ENCODE measurements at places on chromosomes 5 and 9.

- DNase-seq = no peak
Measured at GRCh38 chr9:2823227-2823626, 20.7 kb downstream of the PUM3 start.

DNA sequence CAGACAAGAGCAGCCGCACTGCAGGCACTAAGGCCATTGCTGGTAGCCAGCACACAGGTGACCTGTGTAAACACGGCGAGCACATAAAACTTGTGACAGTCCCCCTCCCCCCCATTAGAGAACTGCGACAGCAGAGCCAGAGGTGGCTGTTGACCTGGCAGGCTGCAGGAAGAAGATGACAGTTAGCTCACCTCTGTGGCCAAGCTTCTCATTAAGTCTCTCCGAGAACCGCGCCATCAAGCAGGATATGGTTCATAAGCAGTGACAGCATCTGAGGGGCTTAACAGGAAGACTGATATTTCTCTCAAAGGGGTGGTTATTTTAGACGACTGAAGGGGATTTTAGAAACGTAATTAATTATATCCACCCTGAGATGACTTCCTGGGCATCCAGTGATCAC is 5.2 kb downstream of the SURF4 start:
- no peak for DNase-seq

- peak; percentile 47 for DNase-seq
Measured at GRCh38 chr5:73447530-73448462, 781 bp downstream of the FOXD1 start.

DNA sequence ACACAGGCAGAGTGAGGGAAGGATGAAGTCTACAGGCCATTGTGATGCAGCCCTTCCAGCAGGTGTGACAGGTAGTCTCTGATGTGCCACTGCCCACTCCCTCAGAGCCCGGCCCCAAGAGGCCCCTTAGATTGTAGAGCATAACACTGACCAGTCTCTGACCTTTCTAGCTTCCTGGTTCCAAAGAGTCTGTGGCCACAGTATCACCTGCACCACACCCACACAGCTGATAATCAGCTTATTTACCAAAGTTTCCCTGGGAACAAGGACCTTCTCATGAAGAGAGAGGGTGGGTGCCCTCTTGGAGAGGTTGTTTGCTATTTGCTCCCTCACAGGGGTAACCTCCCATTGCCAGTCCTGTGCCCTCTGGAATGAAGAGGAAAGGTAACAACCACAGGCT is 11.0 kb upstream of the ACER2 start:
- DNase-seq = no peak

GRCh38 chr5:175822225-175822624 is 49.2 kb upstream of the CPLX2 start:
- no peak for DNase-seq

GRCh38 chr9:134514503-134514902 is 127.1 kb upstream of the COL5A1 start:
- no peak for DNase-seq

- DNase-seq = no peak
Measured at GRCh38 chr5:82413302-82414040, 135.3 kb upstream of the RPS23 start.

GRCh38 chr5:67306965-67307607 is 110.5 kb upstream of the CD180 start:
- DNase-seq = no peak

DNA sequence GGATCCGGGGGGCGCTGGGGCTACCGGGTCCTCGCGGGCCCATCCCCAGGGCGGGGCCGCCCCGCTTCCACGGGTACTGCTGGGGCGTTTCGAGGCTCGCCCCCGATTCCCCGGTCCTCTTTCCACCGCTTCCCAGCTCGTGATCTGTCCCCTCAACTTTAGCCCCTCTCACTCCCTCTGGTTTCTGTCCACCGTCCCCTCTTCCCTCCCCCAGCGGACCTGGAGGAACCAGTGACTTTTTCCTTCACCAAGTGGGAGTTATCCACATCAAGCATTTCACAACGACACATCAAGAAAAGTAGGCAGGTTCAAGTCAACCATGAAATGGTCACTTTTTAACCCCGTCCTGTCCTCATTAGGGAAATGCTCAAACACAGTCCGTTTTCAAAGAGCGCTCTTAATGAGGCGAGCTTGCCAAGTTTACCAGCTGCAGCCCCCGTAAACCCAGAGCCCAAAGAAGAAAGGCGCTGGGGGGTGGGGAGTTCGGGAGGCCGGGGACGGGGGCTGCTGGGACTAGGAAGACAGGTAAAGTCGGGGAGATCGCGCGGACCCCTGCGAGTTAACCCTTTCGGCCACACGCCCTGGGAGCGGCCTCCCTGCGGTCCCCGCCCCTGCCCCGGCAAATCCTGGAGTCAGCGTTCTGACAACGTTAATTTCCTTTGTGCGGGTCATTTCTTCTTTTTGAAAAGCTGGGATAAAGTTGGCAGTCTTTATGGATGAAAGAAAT is 2.1 kb upstream of the NFIB start:
- DNase-seq = peak; percentile 59

- no peak for DNase-seq
Measured at GRCh38 chr5:173233347-173234128, 1.5 kb downstream of the NKX2-5 start.

DNA sequence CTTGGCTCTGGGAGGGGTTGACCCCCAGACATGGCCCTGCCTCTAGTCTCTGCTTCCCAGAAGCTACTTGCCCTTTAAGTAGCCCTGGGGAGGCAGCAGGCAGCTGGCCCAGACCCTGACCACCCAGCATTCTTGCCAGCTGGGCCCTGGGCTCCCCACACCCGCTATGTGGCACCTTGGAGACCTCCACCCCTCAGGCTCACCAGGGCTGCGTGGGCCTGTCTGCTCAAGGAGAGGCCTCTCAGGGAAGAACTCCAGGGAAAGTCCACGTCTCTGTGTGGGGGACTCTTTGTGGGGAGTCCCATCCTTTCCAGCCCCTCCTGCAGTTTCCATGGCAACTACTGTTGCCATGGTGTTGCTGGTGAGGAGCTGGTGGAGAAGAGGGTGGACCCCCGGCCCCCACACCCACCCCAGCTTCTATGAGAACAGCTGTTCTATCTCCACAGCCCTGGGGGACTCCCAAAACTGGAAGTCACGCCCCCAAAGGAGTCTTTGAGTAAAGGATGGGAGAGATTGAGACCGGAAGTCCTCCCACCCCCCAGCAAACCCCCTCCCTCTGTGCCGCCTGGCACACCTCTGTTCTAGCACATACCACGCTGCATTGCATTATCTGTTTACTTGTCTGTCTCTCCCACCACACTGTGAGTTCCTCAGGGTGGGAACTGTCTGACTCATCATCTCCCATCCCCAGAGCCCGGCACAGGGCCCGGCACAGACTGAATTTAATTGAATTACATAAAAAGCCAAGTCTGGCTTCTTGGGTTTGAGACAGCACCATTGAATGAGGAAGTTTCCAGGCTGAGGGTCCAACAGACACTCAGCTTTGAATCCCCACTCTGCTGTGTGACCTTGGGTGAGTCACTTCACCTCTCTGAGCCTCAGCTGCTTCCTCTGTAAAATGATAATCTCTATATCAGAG is 12.6 kb downstream of the DNM1 start:
- DNase-seq = no peak

- DNase-seq = no peak
Measured at GRCh38 chr9:31388660-31389059, 995.8 kb upstream of the ACO1 start.

GRCh38 chr5:133049726-133050048 is 2.1 kb upstream of the HSPA4 start:
- DNase-seq = no peak

- no peak for DNase-seq
Measured at GRCh38 chr9:68768619-68769018, 63.6 kb downstream of the PIP5K1B start.

- DNase-seq = no peak
Measured at GRCh38 chr5:169024421-169024820, 276.5 kb downstream of the SLIT3 start.

DNA sequence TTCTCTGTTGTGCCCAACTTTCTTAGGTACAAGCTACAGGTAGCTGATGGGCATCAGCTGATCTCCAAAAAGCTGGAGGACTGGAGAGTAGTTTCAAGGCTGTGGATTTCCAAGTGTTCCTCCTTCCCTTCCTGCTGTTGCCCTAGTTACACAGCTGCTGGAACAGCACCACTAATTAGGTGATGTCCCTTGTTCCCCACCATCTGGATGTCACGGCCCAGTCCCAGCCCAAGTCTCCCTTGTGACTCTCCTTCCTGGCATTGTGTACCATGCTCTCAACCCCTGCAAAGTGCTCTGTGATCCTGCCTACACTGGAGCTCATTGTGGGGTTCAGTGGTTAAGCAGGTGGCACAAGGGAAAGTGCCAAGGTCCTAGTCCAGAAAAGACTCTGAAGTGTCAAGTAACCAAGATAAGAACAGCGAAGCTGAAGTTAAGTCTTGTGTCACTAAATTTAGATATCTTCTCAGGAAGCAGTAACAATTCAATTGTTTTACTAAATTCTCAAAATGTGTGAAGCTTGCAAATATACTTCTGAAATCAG is 604.5 kb downstream of the ISL1 start:
- DNase-seq = no peak

DNA sequence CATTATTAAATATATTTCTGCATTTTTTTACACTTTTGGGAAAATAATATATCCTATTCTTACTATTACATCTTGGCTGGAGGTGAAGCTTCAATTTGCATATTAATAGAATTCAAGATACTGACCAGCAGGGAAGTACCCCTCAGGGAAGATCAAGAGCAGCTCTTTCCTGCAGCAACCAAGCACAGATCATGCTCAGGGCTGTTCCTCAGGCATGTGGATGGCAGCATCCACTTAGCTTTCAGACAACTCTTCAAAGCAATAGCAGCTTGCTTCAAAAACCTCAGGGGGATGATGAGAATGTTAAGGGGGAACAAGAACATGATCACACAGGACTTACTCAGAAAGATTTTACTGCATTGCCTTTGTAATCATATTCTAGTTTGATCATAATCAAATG is 731.8 kb downstream of the SEMA5A start:
- no peak for DNase-seq

- no peak for DNase-seq
Measured at GRCh38 chr5:141343242-141343952, at the start of gene PCDHGA3. TSS of gene PCDHGA3 (plus strand) at chr5:141343829. CDS start at chr5:141344034, 205 bp downstream.

DNA sequence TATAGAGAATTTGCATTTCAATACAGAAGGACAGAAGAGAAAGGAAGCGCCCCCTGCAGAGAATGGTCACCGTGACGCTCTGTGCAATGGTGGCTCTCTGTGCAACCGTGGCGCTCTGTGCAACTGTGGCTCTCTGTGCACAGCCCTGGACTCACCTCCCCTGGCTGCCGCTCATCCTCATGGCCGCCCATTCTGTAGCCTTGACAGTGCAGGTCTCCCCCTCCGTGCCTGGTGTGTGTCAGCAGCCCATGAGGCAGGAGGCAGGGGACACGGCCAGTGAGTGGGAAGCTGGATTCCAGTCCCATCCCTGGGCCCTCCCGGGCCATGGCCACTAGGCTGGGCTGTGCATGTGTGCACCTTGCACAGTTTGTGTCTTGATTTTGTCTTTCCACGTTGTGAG is 12.0 kb downstream of the EXOC3 start:
- no peak for DNase-seq

DNA sequence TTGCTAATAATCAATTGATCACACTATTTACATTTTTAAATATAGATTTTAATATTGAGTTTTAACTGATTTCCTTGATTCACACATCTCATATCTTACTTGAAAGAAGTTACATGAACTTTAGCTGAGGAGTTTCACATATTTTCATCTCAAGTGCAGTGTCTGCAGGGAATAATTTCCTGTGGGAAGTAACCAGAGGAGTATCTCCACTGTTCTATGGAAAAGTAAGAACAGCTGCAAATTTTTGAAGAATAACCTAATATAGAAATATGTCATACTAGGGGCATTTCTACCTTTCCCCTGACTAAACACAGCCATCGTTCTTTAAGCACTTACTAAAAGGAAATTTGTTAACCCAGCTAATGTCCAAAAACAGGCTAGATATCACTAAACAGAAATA is 546.4 kb downstream of the EFNA5 start:
- no peak for DNase-seq

DNA sequence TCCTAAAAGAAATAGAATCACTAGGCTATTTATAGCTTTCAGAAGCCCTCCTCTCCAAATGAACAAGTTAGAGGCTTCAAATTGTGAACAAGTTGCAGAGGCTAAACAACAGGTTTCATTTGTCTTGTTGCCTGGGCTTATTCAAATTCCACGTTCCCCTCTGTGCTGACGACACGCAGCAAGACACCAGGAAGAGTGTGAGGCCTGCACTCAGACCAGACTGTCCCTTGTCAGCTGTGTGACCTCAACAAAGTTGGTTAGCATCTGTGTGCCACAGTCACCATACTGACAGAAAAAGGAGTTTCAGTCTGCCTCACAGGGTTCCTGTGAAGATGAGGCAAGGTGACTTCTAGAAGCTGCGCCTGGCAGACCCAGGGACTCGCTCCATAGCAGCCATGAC is 22.1 kb upstream of the GABBR2 start:
- no peak for DNase-seq
